ENCODE measurements at places on chromosomes 11 and 22.
A peak's percentile ranks its signal among the peaks of the same experiment; 100 is the strongest.

DNA sequence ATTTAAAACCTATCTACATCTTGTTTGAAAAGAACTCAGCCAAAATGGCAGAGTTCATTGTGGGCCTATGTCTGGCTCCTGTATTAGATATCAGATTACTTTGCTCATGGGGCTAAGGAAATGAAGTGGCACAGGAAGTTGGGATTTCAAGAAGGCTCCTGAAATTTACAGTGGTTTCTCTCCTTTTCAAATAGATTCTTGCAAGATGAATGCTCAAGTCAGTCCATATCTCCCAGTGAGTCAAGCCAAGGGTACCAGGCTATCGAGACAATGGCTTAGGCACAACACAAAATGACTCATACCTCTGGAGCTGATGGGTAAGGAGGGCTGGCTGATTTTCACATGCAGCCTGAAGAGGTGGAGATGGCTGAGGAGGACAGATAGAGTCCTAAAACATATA lies 24.1 kb upstream of the APOA1 start:
- no peak for DNase-seq

DNA sequence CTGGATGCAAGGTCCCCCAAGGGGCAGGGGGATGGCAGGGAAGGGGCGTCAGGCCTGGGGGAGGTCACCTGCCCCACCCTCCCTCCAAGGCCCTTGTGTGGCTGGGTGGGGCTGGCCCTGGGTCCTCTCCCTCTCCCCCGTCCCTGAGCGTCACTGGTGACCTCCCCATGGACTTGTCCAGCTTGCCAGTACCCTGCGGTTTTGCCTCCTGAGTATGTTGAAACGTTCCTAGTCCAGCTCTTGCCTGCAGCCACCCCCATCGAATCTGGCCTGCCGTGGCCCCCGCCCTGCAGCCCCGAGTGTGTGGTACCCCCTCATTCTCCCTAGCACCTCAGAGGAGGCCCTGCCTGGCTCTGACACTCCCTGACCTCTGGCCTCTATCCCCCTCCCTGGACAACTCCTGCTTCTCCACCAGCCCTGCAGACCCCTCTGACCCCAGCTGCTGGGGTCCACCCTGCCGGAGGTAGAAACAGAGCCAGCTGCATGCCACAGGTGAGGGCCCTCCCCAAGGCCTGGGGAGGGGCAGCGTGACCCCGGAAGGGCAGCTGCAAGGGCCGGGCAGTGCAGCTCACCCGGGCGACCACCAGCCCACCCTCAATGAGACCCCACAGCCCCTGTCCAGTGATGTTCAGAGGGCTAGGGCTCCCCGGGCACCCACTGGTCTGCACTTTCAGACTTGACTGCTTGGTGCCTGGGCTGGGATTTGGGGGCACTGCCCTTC lies 4.1 kb upstream of the MUC6 start:
- DNase-seq = no peak

- no peak for DNase-seq
Observed at GRCh38 chr11:41377709-41378394, 81.6 kb downstream of the LRRC4C start.

DNA sequence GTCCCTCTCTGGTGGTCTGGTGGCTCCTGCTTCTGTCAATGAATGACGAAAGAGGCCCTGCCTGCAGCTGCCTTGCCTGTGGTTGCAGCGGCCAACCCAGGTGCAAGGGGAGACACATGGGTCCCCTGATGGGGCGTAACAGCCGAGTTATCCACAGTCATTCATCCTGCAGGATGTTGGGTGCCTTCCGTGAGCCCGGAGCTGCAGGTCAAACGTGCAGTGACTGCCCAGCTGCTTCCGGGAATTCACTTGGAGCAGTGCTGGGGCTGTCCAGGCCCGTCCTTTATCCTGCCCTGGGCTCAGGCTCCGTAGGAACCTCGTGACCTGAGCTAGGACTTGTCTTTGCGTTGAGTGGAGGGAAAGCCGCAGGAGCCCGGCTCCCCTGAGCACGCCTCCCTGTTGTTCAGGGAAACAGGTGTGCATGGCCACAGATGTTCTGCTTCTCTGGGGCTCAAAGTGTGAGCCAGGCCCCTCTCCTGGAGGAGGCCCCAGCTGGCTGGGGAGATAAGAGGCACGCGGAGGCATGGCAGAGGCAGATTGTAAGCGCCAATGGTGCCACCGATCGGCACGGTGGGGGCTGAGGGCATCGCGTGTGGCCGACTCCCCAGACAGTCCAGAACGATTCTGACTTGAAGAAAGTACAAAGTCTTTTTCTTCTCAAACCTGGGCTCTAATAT lies 635.4 kb downstream of the BRD1 start:
- DNase-seq = no peak

DNA sequence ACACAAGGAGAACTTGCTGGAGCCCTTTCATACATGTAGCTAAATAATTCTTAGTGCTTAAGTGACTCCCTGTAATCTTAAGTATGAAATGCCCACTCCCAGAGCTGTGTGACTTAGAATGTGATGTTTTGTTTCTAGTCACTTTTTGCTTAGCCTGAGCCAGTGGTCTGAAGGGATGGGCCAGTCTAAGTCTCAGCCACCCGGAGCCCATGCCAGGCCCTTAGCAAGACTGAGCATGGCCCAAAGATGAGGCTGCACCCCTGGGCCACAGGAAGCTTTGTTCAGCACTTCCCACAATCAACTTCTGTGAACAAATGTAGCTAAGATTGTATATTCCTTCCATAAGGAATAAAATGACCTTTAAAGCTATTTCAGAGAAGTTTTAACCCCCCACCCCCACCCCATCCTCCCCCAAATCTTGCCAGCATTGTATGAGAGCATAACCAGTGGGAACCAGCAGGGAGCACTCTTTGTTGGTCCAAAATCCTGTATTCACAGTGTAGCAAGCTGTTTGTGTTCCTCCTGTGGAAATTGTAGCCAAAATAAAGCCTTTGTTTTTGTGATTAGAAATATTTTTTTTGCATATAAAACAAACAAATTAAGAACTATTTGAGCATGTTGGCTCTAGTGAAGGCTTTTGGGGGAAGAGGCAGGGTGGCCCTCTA lies 73.8 kb upstream of the GAL start:
- DNase-seq = no peak

- no peak for DNase-seq
Observed at GRCh38 chr22:50319503-50319951, 7.3 kb downstream of the DENND6B start.

GRCh38 chr11:66567787-66568123 lies 651 bp downstream of the CTSF start:
- no peak for DNase-seq

DNA sequence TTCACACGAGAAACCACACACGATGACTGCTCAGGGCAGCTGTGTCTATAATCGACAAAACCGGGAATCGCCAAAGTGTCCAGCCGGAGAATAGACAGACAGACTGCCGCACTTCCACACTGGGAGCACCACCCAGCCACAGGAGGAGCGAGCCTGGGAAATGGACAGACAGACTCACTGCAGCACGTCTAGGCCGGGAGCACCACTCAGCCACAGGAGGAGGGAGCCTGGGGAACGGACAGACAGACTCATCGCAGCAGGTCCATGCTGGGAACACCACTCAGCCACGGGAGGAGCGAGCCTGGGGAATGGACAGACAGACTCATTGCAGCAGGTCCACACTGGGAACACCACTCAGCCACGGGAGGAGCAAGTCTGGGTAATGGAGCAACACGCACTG lies 137.2 kb downstream of the BRD1 start:
- DNase-seq = no peak

DNA sequence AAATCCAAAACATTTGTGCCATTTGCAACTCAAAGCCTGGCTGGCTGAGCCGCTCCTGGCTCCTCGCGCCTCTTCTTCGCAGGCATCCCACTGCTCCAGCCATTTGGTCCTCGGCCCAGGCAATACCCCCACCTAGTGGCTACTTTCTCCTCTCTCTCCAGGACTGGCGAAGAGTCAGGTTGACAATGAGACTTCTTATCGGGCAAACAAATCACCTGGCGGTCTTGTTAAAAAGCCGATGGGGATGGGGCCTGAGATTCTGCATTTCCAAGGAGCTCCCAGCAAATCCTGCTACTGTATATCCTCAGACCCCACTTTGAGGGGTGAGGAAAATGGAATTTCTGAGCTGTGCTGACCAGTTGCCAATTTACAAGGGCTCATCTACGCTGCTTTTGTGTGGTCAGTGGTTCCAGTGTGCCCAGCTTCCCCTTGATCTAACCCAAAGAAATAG lies 89.0 kb downstream of the ISX start:
- DNase-seq = no peak

DNA sequence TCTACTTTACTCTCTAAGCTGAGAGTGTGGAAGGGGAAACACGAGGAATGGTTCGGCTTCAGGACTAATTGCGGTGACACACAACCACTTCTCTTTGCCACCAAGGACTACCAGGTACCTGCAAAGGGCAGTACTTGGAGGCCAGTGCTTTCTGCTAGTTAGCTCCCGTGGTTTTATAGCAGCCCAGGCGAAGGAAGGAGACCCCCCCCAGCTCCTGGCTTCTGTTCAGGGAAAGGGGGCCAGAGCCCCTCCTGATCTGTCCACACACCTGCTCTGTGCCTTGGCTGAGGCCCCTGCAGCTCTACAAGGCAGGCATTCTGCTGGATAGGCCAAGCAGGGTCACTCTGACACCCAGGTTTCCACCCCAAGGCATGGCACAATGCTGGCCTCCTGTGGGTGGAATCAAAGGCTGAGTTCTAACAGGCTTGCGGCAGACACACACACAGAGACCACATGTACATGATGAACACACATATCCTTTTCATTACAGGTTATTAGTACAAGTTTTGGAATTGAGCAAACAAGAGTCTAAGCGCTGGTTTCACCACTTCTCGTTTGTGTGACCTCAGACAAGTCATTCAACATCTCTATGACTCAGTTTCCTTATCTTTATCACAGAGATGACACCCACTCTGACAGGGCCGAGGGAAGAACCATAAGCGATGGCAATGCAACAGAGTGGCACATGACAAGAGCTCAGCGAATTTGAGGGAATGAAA lies 7.5 kb downstream of the SERPIND1 start:
- DNase-seq = no peak

- DNase-seq = no peak
Observed at GRCh38 chr11:13183094-13183825, 94.3 kb upstream of the BMAL1 start.

GRCh38 chr11:101848262-101848661 lies 66.5 kb upstream of the CEP126 start:
- DNase-seq = no peak

GRCh38 chr11:16893456-16894066 lies 120.7 kb downstream of the PLEKHA7 start:
- no peak for DNase-seq

DNA sequence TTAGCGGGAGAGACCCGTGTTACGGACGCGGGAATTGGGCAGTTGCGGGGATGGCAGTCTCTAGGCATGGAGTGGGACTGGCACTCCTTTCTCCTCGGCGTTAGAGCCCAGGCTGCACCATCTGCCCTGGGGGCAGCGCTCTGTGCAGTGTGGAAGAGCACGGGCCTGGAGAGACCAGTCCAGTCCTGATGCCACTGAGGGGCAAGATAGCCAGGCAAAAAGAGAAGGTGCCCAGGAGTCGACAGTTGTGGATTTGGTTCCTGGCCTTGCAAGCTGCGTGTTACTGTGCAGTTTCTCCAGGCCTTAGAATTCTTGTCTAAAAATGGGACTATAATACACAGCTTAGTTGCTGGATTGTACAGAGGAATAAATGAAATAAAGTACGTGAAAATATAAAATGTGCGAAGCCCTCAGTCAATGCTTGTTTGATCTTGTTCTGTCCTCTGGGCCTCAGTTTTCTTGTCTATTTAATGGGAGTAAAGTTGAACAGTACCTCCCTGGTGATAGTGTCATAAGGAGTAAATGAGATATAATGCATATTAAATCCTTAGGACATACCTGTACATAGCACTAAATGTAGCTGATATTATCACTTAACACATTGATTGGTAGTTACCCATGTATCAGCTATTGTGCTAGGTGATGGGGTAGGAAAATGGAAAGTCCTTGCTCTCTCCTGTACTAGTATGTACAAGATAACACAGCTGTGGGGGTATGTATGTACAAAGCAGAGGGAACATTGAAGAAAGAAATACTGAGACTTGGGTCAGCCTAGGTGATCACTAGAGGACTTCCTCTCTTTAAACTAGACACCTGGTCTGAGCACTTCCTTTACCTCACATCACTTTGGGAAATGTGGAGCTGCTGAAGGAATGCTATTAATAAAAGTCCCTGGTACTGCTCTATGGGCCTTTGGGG lies 1.2 kb downstream of the ATXN10 start:
- DNase-seq = no peak

- DNase-seq = no peak
Observed at GRCh38 chr11:120293038-120293800, 31.9 kb upstream of the TLCD5 start.

DNA sequence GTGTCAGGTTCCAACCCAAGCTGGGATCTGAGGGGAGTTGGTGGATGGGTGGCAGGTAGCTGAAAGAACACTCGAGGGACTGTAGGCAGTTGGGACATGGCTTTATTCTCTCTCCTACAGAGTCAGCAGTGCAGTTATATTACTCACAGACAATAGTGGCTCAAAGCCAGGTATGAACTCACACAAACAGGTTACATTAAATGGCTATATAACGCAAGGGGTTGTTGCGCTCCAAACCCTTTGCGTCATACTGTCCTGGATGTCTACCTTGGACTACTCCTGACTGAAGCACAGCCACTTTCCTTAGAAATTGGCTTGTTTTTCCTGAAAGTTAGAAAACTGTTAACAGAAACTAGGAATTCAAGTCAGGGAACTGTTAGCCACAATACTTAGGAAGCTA lies 66.4 kb upstream of the OR4B1 start:
- DNase-seq = no peak

GRCh38 chr11:110173811-110174644 lies 80.8 kb downstream of the ZC3H12C start:
- DNase-seq = peak; percentile 51

GRCh38 chr11:68669301-68670090 lies 14.8 kb upstream of the GAL start:
- no peak for DNase-seq

- no peak for DNase-seq
Observed at GRCh38 chr11:110855191-110855590, 143.0 kb upstream of the ARHGAP20 start.

GRCh38 chr22:20206709-20207215 lies 55.9 kb upstream of the CCDC188 start:
- no peak for DNase-seq

Data from activated gamma-delta T cell treated with Interleukin-2 at 50 U/mL for 16 hours (primary cell).